ENCODE measurements at places on chromosomes 5 and 9.

DNA sequence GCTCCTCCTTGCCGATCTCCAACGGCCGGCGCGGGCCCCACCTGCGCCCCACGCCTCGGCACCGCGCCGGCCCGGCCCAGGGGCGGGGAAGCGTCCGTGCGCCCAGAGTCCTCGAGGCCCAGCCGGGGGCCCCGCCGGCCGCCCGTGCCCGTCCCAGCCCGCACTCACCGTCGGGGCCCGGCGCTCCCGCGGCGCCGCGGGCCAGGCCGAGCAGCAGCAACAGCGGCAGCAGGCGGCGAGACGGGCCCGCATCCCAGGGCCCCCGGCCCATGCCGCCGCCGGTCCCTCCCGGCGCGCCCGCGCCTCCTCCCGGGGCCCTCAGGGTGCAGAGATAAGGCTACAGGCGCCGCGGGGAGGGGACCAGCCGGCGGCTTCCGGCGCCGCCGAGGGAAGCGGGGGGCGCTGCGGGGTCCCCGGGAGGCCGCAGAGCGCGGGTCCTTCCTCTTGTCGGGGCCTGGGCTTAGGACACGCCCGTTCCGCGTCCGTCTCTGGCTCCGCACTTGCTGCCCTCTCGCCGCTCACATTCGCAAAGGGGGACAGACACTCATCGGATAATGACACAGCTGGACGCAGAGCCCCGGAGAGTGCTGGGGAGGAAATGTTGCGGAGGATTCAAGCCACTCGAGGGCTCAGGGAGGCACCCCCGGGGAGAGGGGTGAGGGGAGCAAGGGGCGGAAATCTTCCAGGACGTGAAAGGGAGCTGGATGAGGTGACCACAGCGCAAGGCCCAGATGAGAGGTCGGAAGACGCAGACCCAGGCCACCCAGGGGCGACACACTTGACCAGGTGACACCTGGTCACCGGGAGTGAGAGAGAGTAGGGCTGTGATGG lies at the start of gene SUSD1:
TSS of gene SUSD1 (minus strand) at position 333 of the 831 bp plus-strand sequence. CDS start at position 271, 62 bp downstream.
- DNase-seq = peak; percentile 9

- no peak for DNase-seq
Measured at GRCh38 chr5:144386315-144386714, 215.6 kb downstream of the KCTD16 start.

GRCh38 chr5:38845526-38846378 lies at the start of gene OSMR:
TSS of gene OSMR (plus strand) at chr5:38846012. CDS start at chr5:38869045, 23,033 bp downstream.
- DNase-seq = no peak

DNA sequence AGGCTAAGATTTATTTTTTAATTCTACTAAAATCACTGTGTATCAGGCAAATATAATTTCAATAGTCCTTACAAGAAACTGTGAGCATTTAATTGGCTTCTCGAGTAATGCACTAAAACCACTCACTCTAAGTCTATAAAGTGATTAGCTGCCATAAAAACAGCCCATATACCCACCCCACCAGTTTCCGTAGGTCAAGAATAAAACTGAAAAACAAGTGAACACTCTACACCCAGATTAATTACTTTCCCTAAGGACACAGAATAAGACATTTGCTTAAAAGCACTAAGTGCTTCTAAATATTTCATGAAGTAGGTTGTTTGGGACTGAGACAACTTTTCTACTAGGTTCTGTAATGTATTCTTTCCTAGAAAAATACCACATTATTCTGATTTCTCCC lies 194.2 kb downstream of the AGTPBP1 start:
- DNase-seq = no peak

DNA sequence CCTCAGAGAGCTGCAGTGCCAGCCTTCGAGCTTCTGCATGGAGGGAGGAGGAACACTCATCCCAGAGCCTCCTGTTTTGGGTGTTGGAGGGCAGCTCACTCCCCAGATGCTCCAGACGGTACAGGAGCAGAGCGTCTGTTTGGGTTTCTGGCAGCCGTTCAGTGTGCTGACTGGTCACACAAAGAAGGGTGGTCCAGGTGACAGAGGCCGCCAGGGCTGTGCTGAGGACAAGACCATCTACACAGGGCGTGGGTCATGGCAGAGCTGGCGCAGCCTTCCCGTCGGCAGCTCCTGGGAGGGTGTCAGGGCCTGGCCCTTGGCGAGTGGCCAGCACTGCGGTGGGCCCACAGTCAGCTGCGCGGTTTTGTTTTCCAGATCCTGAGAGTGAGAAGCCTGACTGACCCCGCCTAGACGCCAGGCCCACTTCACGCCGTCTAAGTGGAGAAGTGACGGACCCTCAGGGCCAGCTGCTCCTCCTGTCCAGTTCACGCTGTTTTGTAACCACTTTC lies 131.4 kb upstream of the FAM120A start:
- DNase-seq = no peak

GRCh38 chr9:87535817-87536539 lies 38.3 kb downstream of the DAPK1 start:
- no peak for DNase-seq

GRCh38 chr5:95846554-95847260 lies 24.2 kb upstream of the GLRX start:
- DNase-seq = peak; percentile 71

DNA sequence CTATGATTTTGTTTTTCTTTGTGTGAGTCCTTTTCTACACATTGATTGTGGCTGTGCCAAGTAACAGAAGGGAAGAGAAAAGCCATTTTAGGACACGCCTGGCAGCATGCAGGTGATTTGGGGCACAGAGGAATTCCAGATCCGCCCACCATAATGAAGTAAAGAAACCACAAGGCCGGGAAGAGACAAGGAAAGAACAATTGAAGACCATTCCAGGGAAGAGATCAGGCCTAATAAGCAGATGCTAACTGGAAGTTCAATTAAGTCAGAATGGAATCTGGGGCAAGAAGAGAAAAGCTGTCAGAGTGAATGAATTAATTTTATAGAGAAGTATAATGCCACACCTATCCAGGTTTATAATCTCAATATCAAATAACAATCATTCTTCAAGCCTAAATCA lies 110.2 kb upstream of the ISL1 start:
- DNase-seq = no peak

GRCh38 chr5:1134478-1134877 lies 22.6 kb upstream of the SLC12A7 start:
- DNase-seq = no peak

DNA sequence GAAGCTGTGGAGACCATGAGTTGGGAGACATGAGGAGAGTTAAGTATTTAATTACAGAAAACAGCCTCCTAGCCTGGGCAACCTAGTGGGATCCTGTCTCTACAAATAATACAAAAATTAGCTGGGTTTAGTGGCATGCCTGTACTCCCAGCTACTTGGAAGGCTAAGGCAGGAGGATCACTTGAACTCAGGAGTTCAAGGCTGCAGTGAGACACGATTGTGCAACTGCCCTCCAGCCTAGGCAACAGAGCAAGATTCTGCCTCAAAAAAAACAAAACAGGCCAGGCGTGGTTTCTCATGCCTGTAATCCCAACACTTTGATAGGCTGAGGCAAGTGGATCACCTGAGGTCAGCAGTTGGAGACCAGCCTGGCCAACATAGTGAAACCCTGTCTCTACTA lies 52.6 kb downstream of the AQP7 start:
- DNase-seq = no peak

GRCh38 chr9:16368237-16369087 lies 502.0 kb downstream of the BNC2 start:
- no peak for DNase-seq

DNA sequence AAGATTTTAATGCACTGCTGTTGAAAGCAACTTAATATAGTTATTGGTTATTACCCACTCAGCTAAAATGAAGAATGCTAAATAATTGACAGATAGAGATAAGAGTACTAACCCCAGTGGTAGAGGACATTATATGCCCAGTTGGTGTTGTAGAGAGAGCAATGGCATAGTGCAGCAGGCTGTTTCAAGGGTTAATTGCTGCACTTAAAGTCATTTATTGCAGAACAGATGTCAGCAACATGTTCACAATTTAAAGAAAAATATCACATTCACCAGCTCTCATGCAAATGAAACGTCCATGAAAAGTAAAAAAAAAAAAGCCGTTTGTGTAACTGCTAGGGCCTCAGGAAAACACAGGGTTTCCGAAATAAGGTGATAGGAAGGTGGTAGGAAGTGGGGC lies 254.6 kb downstream of the MTRR start:
- no peak for DNase-seq

DNA sequence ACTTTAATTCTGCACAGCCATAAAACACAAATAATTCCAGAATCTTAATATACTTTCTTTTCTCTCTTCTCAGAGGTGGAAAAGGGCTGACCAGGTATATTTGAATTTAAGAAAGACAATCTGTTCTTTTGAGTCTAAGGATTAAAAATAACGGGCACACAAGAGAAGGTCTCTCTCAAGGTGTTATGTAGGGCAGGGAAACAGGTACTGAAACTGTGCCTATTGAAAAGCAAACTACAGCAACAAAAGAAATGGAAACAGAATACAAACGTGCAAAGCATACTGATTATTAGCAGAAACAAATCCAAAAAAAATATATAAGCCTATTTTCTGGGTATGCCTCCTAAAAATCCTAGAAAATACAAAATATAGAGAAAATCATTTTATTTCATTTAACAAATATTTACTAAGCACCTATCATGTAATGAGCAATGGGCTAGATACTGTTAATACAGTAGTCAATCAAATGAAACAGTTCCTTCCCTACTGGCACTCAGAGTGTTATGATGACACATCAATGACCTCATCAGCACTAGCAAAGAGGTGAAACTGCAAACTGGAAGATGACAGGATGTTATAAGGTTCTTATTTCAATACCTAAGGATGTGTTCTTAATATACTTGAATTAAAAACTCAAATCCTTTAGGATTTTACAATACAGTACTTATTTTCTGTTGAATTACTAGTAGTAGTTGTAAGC lies 87.7 kb downstream of the AUH start:
- no peak for DNase-seq

DNA sequence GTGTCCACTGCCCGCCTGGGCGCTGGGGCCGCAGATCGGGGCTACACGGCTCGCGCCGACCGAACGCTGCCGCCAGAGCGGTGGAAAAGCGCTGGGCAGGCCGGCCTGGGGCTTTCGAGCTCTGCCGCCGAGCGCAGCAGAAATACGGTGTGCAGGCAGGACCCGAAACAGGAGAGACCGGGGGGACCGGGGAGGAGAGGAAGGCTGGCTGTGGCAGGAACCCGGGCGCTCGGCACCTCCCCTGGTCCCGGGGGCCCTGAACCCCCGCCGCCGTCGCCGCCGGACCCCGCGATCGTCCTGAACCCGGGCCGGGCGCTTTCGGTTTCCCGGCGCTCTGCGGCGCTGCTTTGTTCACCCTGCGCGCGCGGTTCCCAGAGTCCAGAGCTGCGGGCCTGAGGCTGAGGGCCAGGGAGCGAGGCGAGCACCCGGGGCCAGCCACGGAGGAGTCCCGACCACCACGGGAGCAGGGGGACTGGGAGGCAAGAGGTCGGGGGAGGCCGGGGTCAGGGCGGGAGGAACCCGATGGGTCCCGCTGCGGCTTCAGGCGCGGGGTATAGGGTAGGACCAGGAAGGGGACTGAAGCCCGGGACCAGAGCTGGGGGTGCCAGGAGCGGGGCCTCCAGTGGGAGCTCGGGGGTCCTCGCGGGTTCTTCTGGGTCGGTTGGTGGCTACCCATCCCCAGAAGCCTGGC lies 12.0 kb downstream of the IRX2 start:
- no peak for DNase-seq

DNA sequence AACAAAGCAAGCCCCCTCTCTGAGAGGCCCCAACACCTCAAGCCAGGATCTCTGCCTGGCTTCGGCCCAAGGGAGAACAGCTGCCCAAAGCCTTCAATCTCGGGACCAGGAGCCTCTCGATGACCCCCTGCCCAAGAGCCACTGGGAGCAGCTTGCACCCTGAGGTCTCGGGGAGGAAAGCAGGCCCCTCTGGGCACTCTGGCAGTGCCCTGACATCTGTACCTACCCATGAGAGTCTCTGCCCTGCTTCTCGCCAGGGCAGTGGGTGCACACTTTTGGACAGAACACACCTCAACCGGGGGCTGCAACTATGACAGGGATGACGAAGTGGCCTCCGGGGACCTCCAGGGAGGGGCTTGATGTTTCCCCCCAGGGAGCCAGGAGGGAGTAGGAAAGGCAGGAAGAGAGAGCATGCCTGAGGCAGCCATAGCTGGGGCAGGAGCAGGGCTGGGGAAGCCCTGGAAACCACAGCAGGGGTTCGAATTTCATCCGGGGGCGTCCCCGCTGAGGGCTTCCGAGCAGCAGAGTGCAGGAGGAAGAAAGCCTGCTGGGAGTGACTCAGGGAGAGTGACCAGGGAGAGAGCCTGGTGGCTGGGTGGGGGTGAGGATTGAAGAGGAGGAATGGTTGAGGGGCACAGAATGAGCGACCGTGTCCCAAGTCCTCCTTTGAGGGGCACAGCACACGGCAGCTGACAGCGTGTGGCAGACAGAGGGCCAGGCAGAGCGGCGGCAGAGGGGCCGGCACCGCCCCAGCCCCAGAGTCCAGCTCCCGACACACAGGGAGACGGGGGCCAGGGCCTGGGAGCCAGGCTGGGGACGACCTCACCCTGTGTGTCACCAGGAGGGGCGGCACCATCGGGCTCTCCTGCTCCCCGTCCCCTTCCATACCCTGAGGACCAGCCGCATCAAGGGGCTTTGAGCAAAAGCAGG lies 1.8 kb downstream of the LPCAT1 start:
- no peak for DNase-seq

- no peak for DNase-seq
Measured at GRCh38 chr5:20514145-20514544, 526.1 kb upstream of the CDH18 start.

DNA sequence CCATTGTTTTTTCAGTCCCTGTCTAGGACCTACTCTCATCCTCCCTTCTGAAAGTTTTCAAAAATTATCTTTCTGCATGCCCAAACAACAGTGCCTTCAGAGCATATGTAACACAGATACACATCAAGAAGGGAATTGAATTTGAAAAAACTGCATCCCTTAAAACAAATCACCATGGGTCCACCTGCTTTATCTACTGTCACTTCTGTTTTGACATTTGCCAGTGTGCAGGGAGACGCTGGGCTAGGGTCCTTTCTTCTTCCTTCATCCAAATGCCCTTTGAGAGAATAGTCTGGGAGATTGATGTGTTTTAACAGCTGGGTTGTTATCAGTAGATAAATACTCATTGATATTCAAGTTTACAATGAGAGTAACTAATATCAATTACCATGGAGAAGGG lies 1630.1 kb downstream of the MAT2B start:
- no peak for DNase-seq

- no peak for DNase-seq
Measured at GRCh38 chr9:127929625-127929979, 975 bp downstream of the PIP5KL1 start.

- DNase-seq = peak; percentile 32
Measured at GRCh38 chr5:6766604-6767093, 53.4 kb downstream of the TENT4A start.

GRCh38 chr5:137217599-137218200 lies 281.4 kb downstream of the SPOCK1 start:
- DNase-seq = no peak

DNA sequence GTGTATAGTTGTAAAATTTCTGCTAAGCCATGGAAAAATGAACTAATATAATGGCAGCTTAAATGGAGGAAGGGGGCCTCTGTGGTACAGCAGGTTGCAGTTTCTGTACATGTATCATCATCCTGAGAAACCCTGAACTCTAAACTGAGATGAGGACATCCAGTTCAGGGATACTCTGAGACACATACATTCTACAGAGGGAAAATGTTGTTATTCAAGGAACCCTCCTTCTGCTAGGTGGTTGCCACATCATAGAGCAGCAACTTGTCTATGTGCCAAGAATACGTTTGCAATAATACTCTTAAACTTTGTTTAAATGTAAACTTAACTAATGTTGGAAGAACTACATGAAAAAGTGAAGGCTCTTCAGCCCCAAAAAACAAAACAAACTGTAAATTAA lies 1310.8 kb upstream of the WWC1 start:
- DNase-seq = no peak

- DNase-seq = no peak
Measured at GRCh38 chr5:147507480-147508126, 2.3 kb downstream of the DPYSL3 start.

GRCh38 chr5:14190194-14191164 lies 47.3 kb downstream of the TRIO start:
- no peak for DNase-seq

All from activated CD4-positive, alpha-beta T cell treated with anti-CD3 and anti-CD28 coated beads for 4 hours (primary cell).